ENCODE measurements at places on chromosomes 2 and 18.

- DNase-seq: no peak
These were observed 23.3 kb downstream of the KLF7 start for GRCh38 chr2:207142461-207142860.

- no peak for DNase-seq
These were observed 36.0 kb downstream of the FAM110C start for GRCh38 chr2:10222-10875.

- DNase-seq: no peak
These were observed 124.2 kb downstream of the GALR1 start for GRCh38 chr18:77373730-77374445.

DNA sequence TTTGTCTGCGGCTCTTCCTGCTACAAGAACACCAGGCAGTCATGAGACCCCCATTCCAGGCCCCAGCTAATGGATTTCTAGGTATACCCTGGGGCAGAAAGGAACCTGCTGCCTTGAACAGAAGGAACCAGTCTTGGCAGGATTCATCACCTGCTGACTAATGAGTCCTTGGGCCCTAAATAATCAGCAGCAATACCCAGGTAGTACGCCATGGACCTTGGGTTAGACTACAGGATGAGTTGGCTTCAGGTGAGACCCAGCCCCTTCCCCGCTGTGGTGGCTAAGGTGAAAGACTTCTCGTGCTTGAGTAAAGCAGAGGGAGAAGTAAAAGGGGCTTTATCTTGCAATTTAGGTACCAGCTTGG, 105.0 kb downstream of the SPIRE1 start:
- DNase-seq: no peak

- DNase-seq: no peak
These were observed 441.7 kb downstream of the TXNL1 start for GRCh38 chr18:56196495-56197225.

DNA sequence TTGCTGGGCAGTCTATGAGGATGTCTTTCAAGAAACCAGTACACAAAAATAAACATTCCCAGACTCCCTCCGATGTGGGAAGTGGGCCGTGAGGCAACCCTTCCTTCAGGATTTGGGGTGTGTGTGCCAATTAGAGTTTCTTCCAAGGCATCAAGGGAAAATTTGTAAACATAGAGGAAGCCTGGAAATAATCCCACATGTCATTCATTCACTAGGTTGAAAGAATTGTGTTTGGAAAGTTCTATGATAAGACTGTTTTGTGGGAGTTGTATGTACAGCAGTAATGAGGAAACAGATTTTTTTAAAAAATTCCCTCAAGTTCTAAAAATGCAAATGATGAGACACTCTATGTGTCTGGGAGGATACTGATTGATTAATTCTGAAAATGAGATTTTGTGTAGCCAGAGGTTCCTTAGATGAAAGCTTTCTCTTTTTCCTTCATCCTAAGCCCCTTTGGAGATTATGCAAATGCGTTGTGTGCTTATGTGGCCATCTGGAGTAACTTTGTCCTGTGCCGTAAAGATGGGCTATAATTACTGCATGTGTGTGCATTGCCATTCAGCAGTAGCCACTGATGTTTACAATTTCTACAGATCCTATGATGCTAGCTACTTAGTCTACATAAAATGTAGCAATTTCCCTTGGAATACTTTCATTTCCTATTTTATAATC, 107.8 kb upstream of the TPO start:
- DNase-seq: no peak

DNA sequence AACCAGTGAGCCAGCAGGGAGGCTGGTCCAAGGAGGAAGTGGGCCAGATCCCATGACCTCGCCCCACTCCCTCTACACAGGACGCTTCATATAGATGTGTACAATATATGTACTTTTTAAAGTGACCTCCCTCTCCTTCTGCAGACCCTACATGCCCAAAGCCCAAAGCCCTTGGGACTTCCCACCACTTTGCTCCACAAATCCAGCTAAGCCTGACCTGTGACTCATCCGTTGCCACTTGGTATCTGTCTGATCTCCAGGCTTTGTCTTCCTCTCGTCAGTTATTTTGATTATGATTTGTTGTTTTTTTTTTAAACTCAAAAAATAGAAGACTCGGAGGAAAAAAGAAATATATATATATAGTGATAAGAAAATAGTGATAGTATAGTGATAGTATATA, 470.8 kb downstream of the KCNJ3 start:
- no peak for DNase-seq

GRCh38 chr2:40227210-40227609, 224.7 kb downstream of the SLC8A1 start:
- no peak for DNase-seq

DNA sequence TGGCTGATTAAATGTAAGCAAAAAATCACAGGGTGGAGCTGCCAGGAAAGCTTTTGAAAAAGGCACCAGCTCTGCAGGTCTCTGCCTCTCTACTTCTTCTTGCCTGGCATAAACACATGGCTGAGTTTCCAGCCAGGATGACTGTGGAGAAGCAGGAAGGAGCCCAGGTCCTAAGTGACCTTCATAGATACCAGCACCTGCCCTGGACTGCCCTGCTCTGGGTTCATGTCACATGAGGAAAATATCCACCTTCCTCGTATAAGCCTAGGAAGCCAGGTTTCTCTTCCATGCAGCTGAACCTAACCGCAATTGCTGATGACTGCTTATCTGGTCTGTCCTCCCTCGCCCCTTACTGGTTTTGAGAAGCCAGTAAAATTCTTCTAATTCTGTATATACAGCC, 47.8 kb upstream of the CREB1 start:
- no peak for DNase-seq

GRCh38 chr18:73331212-73331772, 463.5 kb upstream of the NETO1 start:
- DNase-seq: no peak

GRCh38 chr2:99725820-99726219, 236.0 kb upstream of the REV1 start:
- no peak for DNase-seq

DNA sequence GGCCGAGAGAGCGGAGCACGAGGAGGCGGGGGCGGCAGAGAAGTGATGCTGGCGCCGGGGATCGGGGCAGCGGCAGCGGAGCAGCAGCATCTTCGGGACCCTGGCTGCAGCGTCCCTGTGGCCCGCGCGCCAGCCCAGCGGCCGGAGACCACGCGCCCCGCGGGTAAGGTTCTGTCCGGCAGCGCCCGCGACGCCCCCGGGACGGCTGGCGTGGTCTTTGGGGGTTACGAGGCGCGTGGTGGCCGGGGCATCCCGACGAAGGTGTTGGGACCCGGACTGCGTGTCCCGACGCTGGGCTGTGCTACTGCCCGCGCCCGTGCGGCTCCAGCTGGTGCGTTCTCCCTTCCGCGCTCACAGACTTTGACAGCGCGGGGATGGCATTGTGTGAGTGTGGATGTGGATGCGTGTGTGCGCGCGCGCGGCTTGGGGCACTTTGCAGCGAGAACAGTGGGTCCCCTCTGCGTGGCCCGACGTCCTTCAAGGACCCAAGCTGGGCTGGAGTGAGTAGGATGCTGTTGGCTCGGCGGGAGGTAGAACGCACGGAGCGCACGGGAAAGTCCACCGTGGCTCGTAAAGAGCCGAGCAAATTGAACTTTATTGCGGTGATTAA, 405.0 kb downstream of the XIRP2 start:
- no peak for DNase-seq

GRCh38 chr2:25587361-25587760, 86.0 kb downstream of the DTNB start:
- no peak for DNase-seq

DNA sequence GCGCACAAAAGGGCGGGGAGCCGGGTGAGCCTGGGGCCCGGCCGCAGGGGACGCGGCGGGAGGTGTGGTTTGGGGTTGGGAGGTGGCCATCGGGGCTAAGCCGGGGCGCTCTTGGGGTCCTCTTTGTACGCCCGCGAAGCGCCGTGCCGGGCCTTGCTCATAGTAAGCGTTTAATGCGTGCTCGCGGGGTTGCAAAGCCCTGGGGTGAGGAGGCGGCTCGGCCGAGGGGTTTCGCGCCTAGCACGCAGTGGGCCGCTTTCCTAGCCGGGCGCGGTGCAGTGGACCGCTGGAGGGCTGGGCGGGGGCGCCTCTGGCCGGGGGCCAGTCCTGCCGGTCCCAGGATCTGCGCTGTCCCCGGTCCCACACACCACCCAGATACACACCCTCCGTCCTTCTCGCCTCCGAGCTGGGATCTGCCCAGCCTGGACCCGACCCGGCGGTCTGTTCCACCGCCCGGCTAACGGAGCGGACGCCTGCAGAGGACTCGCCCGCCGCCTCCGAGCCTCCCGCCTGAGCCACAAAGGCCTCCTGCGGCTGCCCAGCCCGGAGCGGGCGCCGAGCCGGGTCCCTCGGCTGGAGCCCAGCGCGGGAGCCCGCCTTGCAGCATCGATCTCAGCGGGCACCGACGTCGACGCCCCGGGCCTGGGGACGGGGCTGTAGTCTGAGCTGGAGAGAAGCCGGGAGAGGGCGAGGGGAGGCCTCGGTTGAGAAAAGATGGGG, 564 bp downstream of the DPYSL5 start:
- DNase-seq: no peak

- no peak for DNase-seq
These were observed 43.6 kb upstream of the COPS8 start for GRCh38 chr2:237042101-237042500.

DNA sequence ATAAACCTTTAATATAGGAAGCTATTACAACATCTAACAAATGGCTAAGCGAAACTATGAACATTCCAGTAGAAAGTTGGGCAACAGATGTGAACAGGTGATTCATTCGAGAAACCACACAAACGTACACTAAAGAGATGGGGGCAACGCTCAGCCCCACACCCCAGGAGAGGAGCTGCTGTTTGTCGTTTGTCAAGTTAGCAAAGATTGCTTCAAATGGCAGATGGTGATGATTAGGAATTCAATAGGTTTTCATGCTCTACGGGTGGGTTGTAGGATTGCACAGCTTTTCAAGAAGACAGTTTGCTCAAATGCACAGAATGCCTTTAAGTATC, 154.7 kb upstream of the HDAC4 start:
- DNase-seq: no peak

GRCh38 chr2:170930131-170930990, 1.3 kb downstream of the GORASP2 start:
- DNase-seq: no peak

- DNase-seq: no peak
These were observed 104.7 kb upstream of the COPS8 start for GRCh38 chr2:236980961-236981360.

DNA sequence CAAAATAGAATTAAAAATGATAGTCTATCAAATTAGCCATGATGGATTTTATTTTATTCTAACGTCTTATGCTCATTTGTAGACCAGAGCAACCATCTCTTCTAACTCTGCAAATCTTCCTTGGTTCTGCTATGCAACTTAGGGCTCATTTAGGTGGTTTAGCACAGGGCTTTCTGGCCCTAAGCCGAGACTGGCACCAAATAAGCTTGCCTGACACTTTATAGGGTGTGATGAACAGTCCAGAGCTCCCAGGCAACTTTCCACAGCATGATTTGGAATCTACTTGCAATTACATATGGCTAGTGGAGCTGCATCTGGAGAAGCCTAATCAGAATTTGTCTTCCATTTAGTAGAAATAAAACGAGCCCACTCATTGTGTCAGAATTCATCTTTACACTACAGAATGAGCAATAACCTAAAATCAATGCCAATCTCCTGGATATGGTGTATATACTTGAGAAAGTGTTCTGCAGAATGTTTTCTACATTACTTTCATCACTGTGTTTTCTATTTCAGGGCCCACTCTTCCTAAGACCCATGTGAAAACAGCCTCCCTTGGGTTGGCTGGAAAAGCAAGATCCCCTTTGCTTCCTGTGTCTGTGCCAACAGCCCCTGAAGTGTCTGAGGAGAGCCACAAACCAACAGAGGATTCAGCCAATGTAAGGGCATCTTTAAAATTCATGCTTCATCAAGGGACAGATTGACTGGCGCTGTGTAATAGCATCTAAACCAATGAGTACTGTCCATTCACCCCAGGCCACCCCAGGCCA, 698.2 kb downstream of the MBD2 start:
- DNase-seq: no peak

- no peak for DNase-seq
These were observed 739.1 kb upstream of the ZEB2 start for GRCh38 chr2:145258903-145259579.

GRCh38 chr2:127673291-127674069, 1.9 kb downstream of the LIMS2 start:
- no peak for DNase-seq

GRCh38 chr2:177328056-177328455, 63.5 kb upstream of the NFE2L2 start:
- DNase-seq: no peak

DNA sequence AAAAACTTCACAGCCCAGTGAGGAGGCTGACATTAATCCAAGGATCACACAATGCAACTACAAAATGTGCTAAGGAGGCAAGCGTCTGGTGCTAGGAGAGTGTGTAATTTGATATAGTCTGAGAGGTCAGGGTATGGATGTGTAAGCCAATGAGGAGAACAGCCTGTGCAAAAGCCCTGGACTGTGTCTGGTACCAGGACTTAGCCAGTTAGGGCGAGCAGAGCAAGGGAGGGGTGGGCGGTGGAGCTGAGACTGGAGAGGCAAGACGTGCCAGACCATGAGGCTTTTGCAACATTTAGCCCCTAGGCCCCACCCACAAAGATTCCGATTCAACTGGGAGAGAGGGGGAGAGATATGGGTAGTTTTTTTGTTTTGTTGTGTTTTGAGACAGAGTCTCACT, 33.5 kb upstream of the SPRED2 start:
- DNase-seq: no peak

GRCh38 chr2:55054106-55054875, 4.0 kb upstream of the RTN4 start:
- no peak for DNase-seq

GRCh38 chr2:38959466-38959865, 69.8 kb downstream of the ARHGEF33 start:
- no peak for DNase-seq

DNA sequence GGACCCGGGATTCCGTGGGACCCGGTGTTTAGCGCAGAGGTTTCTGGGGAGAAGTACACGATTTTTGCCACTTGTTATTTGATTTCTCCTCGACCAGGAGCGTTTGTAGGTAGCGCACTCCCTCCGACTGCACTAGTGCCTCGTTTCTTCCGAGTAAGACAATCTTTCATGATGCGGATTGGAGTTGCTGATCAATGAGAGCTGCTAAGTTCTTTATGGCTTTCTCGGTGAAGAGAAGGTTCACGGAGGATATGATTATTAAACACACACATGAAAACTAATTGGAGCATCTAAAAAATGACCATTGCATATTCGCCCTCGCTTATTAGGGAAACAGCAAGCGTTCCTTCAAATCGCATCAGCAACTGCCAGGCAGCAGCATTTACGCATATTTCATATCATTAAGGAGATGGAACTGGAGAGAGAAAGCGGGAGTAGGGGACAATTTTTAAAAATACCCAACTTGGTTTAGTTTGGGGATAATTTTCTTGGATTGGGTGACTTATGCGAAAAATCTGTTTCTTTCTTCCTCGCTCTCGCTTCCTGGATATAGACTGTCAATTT, 616 bp downstream of the EML6 start:
- DNase-seq: no peak

- DNase-seq: no peak
These were observed 379.0 kb upstream of the FANCL start for GRCh38 chr2:58620093-58620492.
